ENCODE measurements at places on chromosomes 3 and 15. TPM values are rescaled to one million over a fixed set of nuclear protein-coding genes. Genes with fewer than 3 reads are reported as not detected.

The RAD18 gene
- total RNA-seq = 14.5 TPM

The DNAJB11 gene
- total RNA-seq = 42.8 TPM

The ACKR2 gene
- total RNA-seq = 0.14 TPM

The MEGF11 gene
- total RNA-seq = 0.28 TPM

The HACD3 gene
- total RNA-seq = 47.7 TPM

GRCh38 chr3:107951126-107951525 lies 139.7 kb downstream of the CD47 start:
- no peak for DNase-seq

GRCh38 chr3:47586746-47587145 lies 8.1 kb upstream of the CSPG5 start:
- no peak for DNase-seq

DNA sequence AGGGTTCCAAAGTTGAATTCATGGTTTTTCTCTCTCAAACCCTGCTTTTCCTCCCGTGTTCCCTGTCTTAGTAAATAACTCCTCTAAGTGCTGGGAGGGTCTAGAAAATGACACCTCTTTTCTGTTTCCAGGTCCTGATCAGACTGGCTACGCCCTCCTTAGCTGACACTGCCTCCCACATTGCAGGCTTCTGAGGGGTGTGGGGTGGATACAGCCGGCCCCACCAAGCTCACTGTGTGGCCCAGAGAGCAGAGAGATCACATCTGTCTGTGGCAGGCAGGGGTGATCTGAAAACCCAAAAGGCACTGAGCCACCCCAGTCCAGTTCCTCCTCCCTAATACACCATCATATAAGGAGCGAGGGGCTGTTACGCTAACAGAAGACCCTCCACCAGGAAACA lies 62.7 kb downstream of the BDH1 start:
- DNase-seq = no peak

GRCh38 chr15:50192164-50192563 lies 10.2 kb downstream of the SLC27A2 start:
- no peak for DNase-seq

GRCh38 chr3:192239956-192240355 lies 487.4 kb downstream of the FGF12 start:
- DNase-seq = no peak

- DNase-seq = no peak
Observed at GRCh38 chr3:148792516-148792915, 35.1 kb upstream of the CPB1 start.

DNA sequence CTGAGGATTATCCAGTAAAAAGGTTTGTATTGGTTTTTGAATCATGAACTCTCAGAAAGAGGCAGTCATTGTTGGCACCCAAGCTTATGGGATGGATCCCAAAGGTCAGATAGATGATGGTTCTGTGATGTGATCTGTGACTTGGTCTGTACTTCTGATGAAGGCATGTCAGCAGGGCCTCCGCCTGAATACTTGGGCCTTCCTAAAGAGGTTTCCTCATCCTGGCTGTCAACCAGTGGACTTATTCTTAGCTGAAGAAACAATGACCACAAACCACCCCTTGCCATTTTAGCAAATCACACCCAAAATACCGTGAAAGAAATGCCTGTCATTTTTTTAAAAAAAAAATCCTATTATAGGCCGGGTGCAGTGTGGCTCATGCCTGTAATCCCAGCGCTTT lies 48.2 kb upstream of the SLC9A9 start:
- no peak for DNase-seq

DNA sequence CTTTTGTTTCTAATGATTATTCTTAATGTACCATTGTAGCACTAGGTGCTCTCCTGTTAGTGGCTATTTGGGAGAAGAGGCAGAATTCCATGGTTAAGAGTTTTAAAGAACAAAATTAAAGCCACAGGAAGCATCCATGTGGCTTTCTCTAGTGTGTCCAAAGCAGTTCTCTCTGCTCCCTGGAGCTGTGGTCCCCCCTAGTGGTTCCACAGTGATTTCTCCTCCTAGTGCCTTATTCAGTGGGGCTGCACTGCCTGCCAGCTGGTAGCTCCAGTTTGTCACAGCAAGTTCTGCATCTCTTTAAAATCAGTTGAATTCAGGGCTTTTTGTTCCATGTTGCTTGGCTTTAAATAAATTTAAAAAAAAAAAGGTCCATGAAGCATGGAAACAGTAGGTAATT lies 39.6 kb upstream of the FAM98B start:
- DNase-seq = no peak

Measured in thymus (tissue), 14 donors.